Gastrocnemius medialis (tissue), 4 donors: ENCODE measurements at places on chromosomes 6 and 20.

- no peak for DNase-seq
Measured at GRCh38 chr6:127570739-127571389, 6.1 kb upstream of the C6orf58 start.

- no peak for DNase-seq
Measured at GRCh38 chr6:134519465-134519864, 201.6 kb upstream of the SGK1 start.

GRCh38 chr6:43253401-43253800 lies 10.1 kb downstream of the TTBK1 start:
- no peak for DNase-seq

- no peak for DNase-seq
Measured at GRCh38 chr6:13112921-13113320, 215.4 kb downstream of the TBC1D7 start.

DNA sequence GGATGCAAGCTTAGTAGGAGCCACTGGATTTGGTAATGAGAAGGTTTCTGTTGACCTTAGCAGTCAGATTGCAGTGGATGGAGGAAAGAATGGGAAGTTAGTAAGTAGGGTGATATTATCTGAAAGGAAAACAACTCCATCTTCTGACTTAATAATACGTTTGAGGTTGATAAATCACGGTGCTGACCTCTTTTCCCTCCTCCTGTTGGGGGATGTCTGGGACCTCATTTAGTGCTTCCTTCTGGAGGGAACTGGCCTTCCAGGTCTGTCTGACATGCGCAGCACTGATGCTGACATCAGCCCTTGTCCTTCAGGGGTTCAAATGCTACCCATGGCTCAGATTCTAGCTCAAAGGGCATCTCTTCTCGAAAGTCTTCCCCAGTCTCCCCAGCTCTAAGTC lies 48.2 kb upstream of the AKAP12 start:
- DNase-seq = no peak
